ENCODE measurements at places on chromosomes 4 and X.

GRCh38 chrX:148310426-148311165 lies 189.8 kb upstream of the AFF2 start:
- H3K4me1 ChIP-seq = peaks cover 16% of the 10 kb centered on the region
- no peaks in the 10 kb centered on the region for H3K27me3 ChIP-seq
- DNase-seq = peak; percentile 4

DNA sequence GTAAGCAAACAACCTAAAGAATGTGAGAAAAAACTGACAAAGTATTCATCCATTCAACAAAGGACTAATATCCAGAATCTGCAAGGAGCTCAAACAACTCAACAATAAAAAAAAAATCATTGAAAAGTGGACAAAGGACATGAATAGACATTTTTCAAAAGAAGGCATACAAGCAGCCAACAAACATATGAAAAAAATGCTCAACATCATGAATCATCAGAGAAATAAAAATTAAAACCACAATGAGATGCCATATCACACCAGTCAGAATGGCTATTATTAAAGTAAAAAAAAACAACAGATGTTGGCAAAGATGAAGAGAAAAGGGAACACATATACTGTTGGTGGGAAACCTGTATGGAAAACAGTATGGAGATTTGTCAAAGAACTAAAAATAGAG lies 120.7 kb upstream of the ADGRL3 start:
- H3K36me3 ChIP-seq = no peaks in the 10 kb centered on the region
- no peak overlapping the region for H3K27ac ChIP-seq
- no peak overlapping the region for H3K4me3 ChIP-seq
- H3K27me3 ChIP-seq = no peaks in the 10 kb centered on the region

GRCh38 chrX:545452-545885 lies 85.1 kb upstream of the SHOX start:
- H3K4me1 ChIP-seq = no peaks in the 10 kb centered on the region
- H3K36me3 ChIP-seq = peaks cover 2% of the 10 kb centered on the region
- H3K4me3 ChIP-seq = no peak overlapping the region
- no peak overlapping the region for H3K27ac ChIP-seq

GRCh38 chrX:107716816-107717700 lies 58.5 kb downstream of the TSC22D3 start:
- peaks cover 81% of the 10 kb centered on the region for H3K4me1 ChIP-seq
- peaks cover 3% of the 10 kb centered on the region for H3K27me3 ChIP-seq
- H3K4me3 ChIP-seq = peak overlapping the region; percentile 93
- H3K27ac ChIP-seq = peak overlapping the region; percentile 88
- DNase-seq = peak; percentile 78

DNA sequence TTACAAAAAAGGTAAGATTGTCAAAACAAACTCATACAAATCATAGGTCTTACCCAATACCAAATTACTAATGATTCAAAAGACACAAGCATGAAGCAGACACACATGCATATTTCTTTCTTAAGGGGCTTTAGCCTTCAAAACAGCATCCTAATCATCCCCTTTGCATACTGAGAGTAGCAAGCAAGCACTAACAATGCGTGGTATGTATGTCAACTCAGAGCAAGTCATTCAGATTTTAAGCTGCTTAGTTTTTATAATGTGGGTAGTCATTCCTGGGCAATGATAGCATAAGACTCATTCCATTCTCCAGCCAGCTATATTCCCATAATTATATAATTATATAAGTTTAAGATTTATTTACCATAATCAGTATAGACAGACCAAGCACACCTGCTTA lies 219.6 kb downstream of the DKK2 start:
- no peak overlapping the region for H3K27ac ChIP-seq
- DNase-seq = no peak
- H3K4me1 ChIP-seq = no peaks in the 10 kb centered on the region
- H3K4me3 ChIP-seq = no peak overlapping the region
- H3K36me3 ChIP-seq = no peaks in the 10 kb centered on the region

Data from stimulated activated naive B cell treated with anti-CD40 and anti-IgM and Interleukin-4, amounts not matched to agents 10 μg/mL and 1 μg/mL and 100 μg/mL, for 72 hours (primary cell).